ENCODE measurements at places on chromosomes 5 and 9.

GRCh38 chr9:75229605-75230332, 141.5 kb downstream of the OSTF1 start:
- DNase-seq, result no peak

- DNase-seq, result peak; percentile 28
Observed at GRCh38 chr9:95870906-95871305, 4.6 kb upstream of the ERCC6L2 start.

- peak; percentile 48 for DNase-seq
Observed at GRCh38 chr5:153974131-153974812, 64.4 kb downstream of the FAM114A2 start.

DNA sequence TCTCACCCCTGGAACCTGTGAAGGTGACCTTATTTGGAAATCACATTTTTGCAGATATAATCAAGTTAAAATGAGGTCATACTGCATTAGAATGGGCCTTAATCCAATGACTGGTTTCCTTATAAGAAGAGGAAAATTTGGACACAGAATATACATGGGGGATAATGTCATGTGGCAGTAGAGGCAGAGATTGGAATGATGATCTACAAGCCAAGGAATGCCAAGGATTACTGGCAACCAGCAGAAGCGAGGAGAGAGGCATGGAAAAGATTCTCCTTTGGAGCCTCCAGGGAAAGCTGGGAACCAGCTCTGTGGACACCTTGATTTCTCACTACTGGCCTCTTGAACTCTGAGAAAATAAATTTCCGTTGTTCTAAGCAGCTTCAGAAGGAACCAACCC, 20.2 kb upstream of the CEP78 start:
- no peak for DNase-seq

DNA sequence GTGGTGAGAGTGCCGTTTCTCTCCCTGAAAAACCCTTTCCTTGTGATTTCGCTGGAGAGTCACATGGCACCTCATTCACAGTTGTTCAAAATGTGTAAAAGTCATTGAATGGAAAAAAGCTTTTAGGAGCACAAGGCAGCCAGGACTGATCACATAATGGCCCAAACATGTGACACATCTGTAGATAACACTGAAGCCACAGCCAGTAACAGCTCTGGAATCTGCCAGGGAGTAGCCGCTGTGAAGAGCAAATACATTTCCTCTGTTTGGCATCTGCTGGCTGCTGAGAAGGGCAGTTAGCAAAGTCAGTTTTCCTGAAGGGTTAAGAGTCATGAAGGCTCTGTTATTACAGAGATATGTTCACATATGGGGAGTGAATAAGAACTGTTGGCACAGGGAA, 271.8 kb downstream of the NNT start:
- DNase-seq, result no peak

- peak; percentile 42 for DNase-seq
Observed at GRCh38 chr9:93450945-93451815, at the start of gene FAM120A. TSS of gene FAM120A (plus strand) at chr9:93451685. CDS start at chr9:93451916, 231 bp downstream.

- DNase-seq, result no peak
Observed at GRCh38 chr9:113636693-113637092, 173.2 kb downstream of the RGS3 start.
